ENCODE measurements at places on chromosomes 6 and 20. TPM values are rescaled to one million over a fixed set of nuclear protein-coding genes. Genes with fewer than 3 reads are reported as not detected.

- H3K4me1 ChIP-seq: no peaks in the 10 kb centered on the region
- H3K36me3 ChIP-seq: no peaks in the 10 kb centered on the region
- no peaks in the 10 kb centered on the region for H3K27me3 ChIP-seq
- no peak overlapping the region for H3K4me3 ChIP-seq
- H3K27ac ChIP-seq: no peak overlapping the region
- DNase-seq: no peak
Measured at GRCh38 chr6:2891768-2892170, 11.3 kb downstream of the SERPINB9 start.

- H3K4me1 ChIP-seq: no peaks in the 10 kb centered on the region
- DNase-seq: no peak
- H3K27ac ChIP-seq: no peak overlapping the region
- no peak overlapping the region for H3K4me3 ChIP-seq
Measured at GRCh38 chr20:55888685-55889084, 116.6 kb downstream of the CBLN4 start.

DNA sequence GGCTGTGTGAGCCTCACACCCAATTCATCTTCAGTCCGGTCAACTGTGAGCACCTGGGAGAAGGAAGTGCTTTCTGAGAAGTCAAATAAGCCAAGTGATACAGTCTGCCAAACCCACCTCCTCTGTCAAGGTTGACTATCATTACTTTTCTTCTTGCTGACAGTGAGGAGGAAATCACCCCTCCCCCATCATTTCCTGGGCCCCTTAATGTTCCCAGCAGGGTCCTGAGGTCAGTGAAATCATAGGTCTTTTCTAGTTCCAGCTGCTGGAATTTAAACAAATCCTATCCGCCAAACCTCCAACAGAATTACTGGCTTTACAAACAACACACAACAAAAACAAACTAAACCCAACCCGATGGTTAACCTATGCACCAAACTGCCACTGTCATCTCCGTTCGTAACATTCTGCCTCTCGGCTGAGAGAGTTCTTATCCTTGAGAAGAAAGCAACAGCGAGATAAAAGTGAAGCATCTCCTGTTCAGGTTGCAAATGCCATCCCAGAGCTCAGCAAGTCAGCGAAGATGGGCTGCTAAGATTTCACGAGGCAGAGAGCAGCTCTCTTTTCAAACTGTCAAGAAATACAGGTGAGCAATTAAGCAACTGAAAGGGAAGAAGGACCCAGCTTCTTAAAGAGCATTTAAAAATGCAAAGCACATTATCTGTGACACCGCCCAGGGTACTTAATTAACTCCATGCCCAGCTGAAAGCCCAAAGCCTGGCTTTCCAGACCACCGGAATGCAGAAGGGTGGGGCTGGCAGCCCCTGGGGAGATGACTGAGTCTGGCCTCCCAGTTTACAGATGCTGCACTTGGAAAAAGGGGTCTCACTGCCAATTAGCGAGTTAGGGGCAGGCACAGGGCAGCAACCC, 24.7 kb downstream of the GFOD1 start:
- H3K4me3 ChIP-seq: no peak overlapping the region
- H3K36me3 ChIP-seq: no peaks in the 10 kb centered on the region
- no peaks in the 10 kb centered on the region for H3K27me3 ChIP-seq
- no peaks in the 10 kb centered on the region for H3K4me1 ChIP-seq

DNA sequence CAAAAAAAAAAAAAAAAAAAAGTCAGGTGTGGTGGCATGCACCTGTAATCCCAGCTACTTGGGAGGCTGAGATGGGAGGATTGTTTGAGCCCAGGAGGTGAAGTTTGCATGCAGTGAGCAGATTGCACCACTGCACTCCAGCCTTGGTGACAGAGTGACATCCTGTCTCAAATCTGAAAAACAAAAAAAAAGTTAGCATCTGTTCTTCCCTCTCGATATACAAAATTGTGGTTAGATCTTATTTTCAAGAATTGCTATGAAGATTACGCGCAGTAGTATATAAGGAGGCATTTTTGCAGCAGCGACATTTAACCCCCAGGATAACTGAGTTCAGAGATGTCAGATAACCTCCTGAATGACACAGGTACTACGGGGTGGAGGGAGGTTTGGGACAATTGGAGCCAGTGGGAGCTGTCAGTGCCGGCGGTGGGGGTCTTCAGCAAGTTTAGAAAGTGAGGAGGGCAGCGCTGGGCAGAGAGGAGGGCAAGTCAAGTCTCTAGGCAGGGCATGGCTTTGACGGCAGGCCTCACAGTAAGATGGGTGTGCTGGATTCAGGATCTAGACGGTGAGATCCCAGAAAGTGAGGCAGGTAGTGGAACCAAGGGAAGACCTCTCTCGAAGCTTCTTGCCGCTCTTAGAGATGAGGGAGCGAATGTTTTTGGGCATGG, 26.2 kb upstream of the MRPS18A start:
- no peak overlapping the region for H3K27ac ChIP-seq
- no peaks in the 10 kb centered on the region for H3K27me3 ChIP-seq
- H3K36me3 ChIP-seq: no peaks in the 10 kb centered on the region
- H3K4me3 ChIP-seq: no peak overlapping the region
- DNase-seq: no peak

- H3K27me3 ChIP-seq: no peaks in the 10 kb centered on the region
- H3K4me1 ChIP-seq: no peaks in the 10 kb centered on the region
- no peaks in the 10 kb centered on the region for H3K36me3 ChIP-seq
- H3K4me3 ChIP-seq: no peak overlapping the region
Measured at GRCh38 chr20:22617160-22617559, 32.8 kb upstream of the FOXA2 start.

GRCh38 chr20:17531665-17532025, 466 bp upstream of the BFSP1 start:
- no peak for DNase-seq
- H3K36me3 ChIP-seq: no peaks in the 10 kb centered on the region
- peaks cover 6% of the 10 kb centered on the region for H3K4me1 ChIP-seq
- H3K4me3 ChIP-seq: no peak overlapping the region
- no peaks in the 10 kb centered on the region for H3K27me3 ChIP-seq
- H3K27ac ChIP-seq: peak overlapping the region; percentile 79

DNA sequence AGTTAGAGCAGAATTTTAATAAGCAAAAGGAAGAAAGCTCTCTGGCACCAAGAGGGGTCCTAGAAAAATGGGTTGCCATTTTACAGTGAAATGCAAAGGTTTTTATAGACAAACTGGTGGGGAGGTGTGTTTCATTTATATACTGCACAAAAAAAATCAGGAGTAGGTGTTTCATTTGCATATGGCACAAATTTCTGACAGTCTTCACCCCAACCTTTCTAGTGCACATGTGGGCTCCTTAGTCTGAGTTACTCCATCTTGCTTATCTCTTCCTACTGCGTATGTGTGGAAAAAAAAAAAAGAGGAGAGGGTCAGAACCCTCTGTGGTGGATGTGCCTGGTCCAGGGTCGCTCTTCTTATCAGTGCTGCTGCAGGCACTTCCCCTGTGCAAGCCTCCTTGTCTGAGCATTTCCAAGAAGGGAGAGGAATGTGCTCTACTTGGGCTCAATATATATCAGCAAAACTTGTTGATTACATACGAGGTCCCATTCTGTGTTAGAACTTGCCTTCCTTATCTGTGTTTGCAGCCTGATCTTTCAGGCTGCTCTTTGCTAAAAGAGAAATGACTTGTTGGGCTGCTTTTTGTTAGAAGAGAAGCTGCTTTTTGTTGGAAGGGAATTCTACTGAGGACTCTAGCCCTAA, 59.0 kb upstream of the MRAP2 start:
- H3K27me3 ChIP-seq: no peaks in the 10 kb centered on the region
- no peak overlapping the region for H3K4me3 ChIP-seq
- no peak for DNase-seq

GRCh38 chr6:13531956-13532355, 42.4 kb upstream of the SIRT5 start:
- no peaks in the 10 kb centered on the region for H3K27me3 ChIP-seq
- H3K4me3 ChIP-seq: no peak overlapping the region
- H3K27ac ChIP-seq: no peak overlapping the region
- no peaks in the 10 kb centered on the region for H3K4me1 ChIP-seq
- no peaks in the 10 kb centered on the region for H3K36me3 ChIP-seq

DNA sequence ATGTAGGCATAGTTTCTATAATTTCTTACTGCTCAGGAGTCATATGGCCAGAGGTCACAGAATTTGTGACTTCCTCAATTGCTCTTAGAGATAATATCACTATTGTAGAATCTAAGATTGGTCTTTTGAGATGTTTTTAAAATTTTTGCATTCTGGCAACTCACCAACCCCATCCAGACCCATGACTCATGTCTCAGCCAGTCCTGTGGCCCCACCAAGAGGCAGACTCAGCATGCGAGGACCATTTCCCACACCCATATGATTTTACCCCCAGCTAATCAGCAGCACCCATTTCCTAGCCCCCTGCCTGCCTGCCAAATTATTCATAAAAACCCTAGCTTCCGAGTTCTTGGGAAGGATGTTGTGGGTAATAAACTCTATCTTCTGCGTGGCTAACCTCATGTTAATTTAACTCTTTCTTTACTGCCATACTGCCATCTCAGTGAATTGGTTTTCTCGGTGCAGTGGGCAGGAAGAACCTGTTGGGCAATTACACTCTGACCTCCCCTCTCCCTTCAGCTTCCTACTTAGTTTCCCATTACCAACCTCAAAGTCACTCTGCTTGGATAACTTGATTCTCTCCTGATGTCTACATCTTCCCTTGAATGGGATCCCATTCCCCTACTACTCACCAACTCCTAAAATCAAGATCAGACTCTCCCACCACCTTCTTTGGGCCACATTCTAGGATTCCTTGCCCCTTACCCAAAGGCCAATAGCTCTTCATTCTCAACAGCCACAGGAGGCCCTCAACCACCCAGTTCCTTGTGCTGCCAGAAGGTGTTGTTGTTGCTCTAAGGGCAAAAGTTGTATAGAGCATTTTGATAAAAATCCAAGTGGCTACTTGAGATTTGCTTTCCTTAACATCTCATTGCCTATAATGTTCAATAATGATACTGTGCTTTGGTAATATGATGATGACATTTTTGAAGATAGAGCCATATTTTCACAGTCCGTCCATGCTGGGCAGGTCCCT, 16.2 kb upstream of the IYD start:
- no peaks in the 10 kb centered on the region for H3K36me3 ChIP-seq
- no peak for DNase-seq
- no peaks in the 10 kb centered on the region for H3K27me3 ChIP-seq
- no peak overlapping the region for H3K4me3 ChIP-seq

GRCh38 chr6:69584536-69584912, 212.3 kb downstream of the LMBRD1 start:
- no peaks in the 10 kb centered on the region for H3K27me3 ChIP-seq
- H3K27ac ChIP-seq: no peak overlapping the region
- no peak overlapping the region for H3K4me3 ChIP-seq

The AGER gene
- 1.9 TPM for total RNA-seq

The FHL5 gene
- total RNA-seq: 0.83 TPM

The IL17F gene
- total RNA-seq: not detected

The CAP2 gene
- 2.9 TPM for total RNA-seq

The GINM1 gene
- total RNA-seq: 17.7 TPM

The MLIP gene
- 0.71 TPM for total RNA-seq

The PRR18 gene
- total RNA-seq: 0.12 TPM
